ENCODE measurements at places on chromosomes 11 and 22.

GRCh38 chr11:58530236-58530635, 22.3 kb upstream of the OR5B21 start:
- DNase-seq, result no peak

DNA sequence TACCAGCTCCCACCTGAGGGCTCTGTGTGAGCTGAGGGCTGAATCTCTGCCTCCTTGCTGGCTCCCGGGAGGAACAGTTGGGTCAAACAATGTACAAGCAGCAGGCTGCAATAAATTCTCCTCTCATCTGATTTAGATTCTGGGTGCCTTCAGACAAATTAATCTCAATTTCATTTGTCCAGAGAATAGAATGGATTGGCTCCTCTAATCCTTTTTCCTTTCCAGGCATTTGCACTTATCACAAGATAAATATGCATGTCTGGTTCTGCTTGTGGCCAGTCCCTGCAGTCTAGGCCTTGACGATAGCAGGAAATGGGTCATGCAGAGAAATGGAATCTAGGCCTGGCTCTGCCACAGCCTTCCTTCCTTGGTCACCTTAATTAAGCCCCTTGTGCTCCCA, 28.7 kb downstream of the UPB1 start:
- DNase-seq, result peak; percentile 18

DNA sequence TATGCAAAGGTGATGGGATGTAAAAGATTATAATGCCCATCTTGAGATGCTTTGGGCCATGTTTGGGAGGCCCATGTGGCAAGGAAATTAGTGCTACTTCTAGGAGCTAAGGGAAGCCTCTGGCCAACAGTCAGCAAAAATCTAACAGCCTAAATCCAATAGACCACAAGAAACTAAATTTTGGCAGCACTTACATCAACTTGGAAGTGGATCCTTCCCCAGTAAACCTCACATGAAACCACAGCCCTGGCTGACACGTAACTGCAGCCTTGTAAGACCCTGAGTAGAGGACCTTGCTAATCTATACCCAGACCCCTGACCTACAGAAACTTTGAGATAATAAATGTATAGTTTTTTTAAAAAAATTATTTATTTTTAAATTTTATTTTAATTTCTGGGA, 13.1 kb upstream of the GRK3 start:
- no peak for DNase-seq

GRCh38 chr22:29128891-29129807, 56.3 kb downstream of the KREMEN1 start:
- peak; percentile 61 for DNase-seq

DNA sequence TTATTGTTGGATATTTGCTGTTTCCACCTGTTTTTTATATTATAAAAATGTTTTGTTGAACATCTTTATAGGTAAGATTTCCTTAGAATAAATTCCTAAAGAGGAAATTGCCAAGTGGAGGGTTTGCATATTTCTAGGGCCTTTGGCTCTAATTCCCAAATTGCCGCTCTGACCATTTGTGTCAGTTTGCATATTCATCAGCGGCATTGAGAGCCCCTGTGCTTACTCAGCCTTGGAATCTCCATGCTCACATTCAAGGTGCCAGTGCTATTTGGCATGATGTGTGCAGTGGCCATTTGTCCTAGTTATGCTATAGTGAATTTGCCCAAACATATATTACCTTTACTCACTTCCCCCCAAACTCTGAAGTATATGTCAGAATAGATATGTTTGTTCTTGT, 25.5 kb downstream of the KREMEN1 start:
- DNase-seq, result no peak

DNA sequence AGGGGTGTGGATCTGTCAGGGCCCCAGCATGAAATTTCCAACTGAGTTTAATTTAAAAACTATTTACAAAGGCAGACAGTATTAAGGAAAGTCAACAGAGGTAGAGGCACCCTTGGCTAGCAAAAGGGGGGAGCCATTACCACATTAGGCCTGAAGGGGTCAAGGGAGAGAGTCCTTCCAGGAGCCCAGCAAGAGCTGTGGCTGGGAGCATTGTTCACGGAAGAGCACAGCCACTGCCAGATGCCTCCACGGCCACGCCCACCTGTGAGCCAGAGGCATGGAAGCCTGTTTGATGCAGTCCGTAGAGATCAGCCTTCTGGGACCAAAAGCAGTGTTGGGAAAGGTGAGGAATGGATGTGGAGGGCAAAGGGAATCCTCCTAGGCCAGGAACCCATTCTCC, 102.6 kb downstream of the GALNT18 start:
- no peak for DNase-seq

GRCh38 chr22:38504731-38505540, 1.2 kb downstream of the DDX17 start:
- peak; percentile 60 for DNase-seq

GRCh38 chr11:34926101-34926830, 9.8 kb downstream of the PDHX start:
- no peak for DNase-seq

DNA sequence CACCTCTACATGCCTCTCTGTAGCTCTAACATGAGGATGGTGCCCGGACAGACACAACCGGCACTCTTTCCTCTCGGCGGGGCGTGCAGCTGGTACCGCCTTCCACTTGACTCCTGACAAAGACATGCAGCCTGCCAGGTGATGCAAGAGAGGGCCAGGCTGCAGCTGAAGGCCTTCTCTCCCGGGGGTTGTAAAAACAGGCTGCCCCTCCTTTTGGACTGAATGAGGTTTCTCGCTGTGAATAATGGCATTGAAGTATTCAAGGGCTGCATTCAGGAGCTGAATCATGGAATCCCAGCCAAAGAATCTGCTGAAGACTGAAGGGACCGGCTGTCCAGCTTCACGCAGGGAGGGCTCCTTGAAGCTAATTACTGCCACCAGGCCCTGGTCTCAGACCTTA, 110.9 kb downstream of the GALNT18 start:
- peak; percentile 75 for DNase-seq

- no peak for DNase-seq
Measured at GRCh38 chr11:1742371-1742770, 8.0 kb downstream of the IFITM10 start.

GRCh38 chr11:131893103-131893890, 522.9 kb downstream of the NTM start:
- DNase-seq, result no peak

DNA sequence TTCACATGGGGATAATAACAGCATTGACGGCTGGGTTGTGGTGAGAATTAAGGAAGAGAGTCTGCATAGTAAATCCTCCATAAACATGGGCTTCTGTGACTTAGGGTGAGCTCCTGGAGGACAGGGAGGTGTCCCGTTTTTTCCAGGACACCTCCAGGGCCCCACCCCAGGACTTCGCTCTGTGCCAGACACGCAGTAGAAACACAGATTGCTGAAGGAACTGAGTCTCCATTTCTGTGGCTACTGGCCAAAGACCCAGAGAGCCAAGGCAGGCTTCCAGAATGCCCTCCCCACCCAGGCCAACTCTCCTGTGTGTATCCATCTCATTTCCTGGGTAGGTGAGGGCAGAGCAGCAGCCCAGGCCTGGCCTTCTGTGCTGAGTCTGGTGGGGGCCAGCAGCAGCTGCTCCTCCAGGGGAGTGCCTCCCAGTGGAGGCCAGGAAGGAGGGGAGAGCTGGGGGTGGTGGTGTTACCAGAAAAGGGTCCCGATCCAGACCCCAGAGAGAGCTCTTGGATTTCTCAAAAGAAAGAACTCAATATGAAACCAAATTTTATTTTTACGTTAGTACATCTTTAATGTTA, 9.5 kb upstream of the RFPL3 start:
- no peak for DNase-seq

DNA sequence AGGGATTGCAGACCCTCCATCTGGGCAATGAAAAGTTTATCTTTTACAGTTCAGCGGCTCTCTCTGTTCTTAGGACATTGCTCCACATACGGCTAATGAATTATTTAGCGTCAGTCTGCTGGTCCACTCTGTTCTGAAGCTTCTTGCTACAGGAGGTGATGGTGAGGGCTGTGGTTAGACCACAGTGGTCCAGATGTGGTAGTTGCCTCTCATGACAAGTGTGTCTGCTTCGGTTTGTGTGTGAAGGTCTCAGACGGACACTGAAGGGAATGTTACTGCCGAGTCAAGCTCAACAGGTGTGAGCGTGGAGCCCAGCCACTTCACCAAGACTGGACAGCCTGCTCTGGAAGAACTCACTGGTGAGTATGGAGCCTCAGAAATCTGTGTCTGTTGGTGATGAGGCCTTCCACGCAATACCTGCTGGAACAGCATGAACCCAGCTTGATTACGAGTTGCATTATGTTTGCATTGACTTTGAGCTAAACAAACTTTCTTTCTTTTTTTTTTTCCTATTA, 220.8 kb downstream of the DBX1 start:
- no peak for DNase-seq

- DNase-seq, result peak; percentile 99
Measured at GRCh38 chr22:38755155-38755910, 465 bp downstream of the SUN2 start.

- DNase-seq, result no peak
Measured at GRCh38 chr22:21699643-21700042, 33.8 kb downstream of the PPIL2 start.

GRCh38 chr22:33811686-33812085, 108.6 kb downstream of the LARGE1 start:
- peak; percentile 60 for DNase-seq

GRCh38 chr11:61956191-61957020, 6.3 kb downstream of the BEST1 start:
- DNase-seq, result no peak

GRCh38 chr22:25219211-25219689, at the start of gene CRYBB2:
TSS of gene CRYBB2 (plus strand) at chr22:25219639. CDS start at chr22:25221430, 1,791 bp downstream.
- DNase-seq, result no peak

DNA sequence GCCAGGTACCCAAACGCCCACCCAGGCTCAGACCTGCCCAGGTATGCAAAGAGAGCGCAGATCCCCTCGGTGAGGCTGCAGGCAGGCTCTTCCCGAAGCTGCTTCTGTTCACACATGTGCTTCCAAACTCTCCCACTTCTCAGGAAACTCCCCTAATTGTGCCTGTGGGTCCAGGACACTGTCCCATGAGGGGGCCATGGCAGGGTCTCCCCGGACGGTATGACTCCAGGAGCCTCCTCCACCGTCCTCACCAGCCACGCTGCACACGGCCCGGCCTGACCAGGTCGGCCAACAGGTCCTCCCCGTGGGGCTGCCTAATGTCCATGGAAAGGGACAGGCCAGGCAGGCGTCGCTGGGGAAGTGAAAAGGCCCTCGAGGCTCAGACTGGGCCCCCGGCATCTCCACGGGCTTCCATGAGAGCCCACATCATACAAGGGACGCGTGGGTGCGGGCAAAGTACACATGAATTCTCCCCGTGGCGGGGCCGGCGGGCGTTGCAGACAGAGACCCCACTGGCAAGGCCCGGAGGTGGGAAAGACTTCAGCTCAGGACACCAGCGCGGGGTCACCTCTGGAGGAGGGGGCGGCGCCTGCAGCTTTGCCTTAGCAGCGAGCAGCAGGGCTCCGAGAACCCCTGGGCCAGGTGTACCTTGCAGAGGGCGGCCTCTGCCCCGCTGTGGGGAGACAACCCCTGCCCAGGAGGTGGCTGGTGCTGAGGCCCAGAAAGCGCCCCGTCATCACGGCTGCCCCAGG, 526.1 kb downstream of the BRD1 start:
- no peak for DNase-seq

GRCh38 chr11:118625036-118625690, 17.7 kb downstream of the PHLDB1 start:
- no peak for DNase-seq

DNA sequence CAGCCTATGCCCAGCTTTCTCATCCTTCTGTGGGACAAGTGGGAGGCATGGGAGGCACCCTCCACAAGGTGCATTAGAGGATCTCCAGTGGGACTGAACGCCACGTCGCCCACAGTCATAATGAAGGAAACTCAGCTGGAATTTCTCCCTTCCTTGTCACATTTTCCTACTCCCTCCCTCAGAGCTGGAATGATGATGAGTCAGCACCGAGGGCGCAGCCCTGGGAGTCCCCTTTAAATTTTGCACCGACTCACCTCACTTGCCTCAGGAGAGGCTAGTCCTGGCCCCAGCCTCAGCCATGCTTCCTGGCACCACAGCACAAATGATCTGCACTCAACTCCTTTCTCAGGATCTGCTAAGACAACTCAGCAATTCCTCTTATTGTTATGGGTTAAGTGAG, 34.3 kb downstream of the DBX1 start:
- no peak for DNase-seq

GRCh38 chr22:21628386-21629254, 1.2 kb downstream of the YDJC start:
- peak; percentile 30 for DNase-seq

- peak; percentile 92 for DNase-seq
Measured at GRCh38 chr22:35589071-35589755, 27.9 kb downstream of the MB start.

GRCh38 chr11:45385423-45385822, 99.3 kb upstream of the SYT13 start:
- DNase-seq, result no peak

DNA sequence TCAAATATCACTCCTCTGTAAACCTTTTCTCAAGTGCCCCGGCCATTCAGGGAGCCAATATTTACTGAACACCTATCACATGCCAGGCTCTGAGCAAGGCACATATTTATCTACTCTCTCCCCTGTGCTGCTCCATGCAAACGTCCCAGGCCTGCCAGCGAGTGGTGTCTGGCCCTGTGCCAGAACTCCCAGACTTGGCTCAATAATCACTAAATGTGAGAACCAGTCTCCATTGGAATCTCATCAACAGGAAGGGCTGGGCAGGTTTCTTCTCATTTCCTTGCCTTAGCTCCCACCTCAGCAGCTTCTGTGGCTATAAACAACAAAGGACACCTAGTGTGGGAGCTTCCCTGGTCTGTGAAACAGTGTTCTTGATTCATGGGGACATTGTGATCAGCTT, 21.7 kb downstream of the RASSF10 start:
- DNase-seq, result peak; percentile 27

DNA sequence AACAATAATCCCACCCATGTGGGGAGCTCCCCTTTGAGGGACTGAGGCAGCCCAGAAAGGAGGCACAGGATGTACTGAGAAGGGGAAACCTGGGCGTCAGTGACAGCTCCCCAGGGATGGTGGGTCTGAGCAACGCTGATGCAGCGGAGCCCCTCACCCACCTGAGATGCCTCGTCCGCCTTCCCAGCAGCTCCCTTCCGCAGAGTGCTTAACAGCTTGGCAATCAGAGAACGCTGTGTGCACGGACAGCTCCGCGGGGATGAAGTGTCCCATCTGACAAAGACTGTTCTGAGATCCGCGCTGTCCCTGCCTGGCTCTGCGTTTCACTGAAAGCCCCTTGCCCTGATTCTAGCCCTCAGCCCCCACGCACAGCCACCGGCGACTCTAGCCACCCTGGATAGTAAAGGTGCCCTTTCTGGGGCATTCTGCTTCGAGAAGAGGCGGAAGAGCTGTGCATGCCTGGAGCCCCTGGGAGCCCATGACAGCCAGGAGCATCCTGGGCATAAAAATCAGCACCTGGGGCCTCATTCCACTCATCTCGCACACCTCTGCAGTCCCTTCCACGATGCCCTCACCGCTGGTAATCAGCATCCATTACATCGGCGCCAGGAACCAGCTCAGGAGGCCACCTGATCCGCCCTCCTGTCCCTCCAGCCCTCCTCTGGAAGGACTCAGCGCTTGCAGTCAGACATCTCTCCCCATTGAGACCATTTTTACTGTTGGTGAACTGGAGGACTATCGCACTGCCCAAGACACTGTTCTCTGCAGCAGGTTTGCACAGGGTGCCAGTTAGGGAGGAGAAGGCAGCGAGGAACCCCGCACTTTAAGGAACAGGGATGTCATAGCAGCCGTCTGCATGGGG, 10.7 kb downstream of the KCNJ5 start:
- no peak for DNase-seq

GRCh38 chr11:33194455-33194854, 33.2 kb upstream of the CSTF3 start:
- no peak for DNase-seq
